ENCODE measurements at places on chromosomes 11 and 22. TPM values are rescaled to one million over a fixed set of nuclear protein-coding genes. Genes with fewer than 3 reads are reported as not detected.
A peak's percentile ranks its signal among the peaks of the same experiment; 100 is the strongest.

DNA sequence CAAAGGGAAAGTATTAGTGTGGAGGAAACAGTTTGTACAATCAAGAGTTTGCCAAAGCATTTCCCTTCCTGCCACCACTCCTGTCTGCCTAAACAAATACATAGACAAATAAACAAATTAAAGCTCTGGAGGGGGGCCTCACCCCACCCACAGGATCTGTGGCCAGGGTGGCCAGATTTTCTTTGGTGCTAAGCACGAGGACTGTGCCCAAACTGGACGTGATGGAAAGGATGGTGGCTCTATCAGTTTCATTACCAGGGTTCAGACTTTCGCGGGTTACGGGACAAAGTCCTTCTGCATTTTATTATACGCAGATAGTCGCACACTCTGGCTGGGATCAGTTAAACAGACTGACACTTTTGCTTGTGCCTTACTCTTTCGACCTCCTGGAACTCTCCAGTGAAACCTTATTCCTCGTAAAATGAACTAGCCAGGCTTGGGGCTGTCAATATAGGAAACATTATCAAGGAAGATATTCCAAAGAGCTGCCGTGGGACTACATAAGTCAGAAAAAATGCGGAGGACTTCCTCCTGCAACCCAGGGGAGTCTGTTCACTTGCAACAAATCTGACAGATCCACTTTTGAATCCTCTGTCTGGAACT lies 11.2 kb downstream of the BARX2 start:
- H3K4me1 ChIP-seq, result no peaks in the 10 kb centered on the region
- no peak overlapping the region for H3K4me3 ChIP-seq
- DNase-seq, result no peak
- H3K27ac ChIP-seq, result no peak overlapping the region

- no peak overlapping the region for H3K27ac ChIP-seq
- peaks cover 13% of the 10 kb centered on the region for H3K4me1 ChIP-seq
- no peak for DNase-seq
- no peaks in the 10 kb centered on the region for H3K27me3 ChIP-seq
- H3K36me3 ChIP-seq, result no peaks in the 10 kb centered on the region
- H3K4me3 ChIP-seq, result no peak overlapping the region
Measured at GRCh38 chr11:47611348-47611794, 17.2 kb upstream of the C1QTNF4 start.

DNA sequence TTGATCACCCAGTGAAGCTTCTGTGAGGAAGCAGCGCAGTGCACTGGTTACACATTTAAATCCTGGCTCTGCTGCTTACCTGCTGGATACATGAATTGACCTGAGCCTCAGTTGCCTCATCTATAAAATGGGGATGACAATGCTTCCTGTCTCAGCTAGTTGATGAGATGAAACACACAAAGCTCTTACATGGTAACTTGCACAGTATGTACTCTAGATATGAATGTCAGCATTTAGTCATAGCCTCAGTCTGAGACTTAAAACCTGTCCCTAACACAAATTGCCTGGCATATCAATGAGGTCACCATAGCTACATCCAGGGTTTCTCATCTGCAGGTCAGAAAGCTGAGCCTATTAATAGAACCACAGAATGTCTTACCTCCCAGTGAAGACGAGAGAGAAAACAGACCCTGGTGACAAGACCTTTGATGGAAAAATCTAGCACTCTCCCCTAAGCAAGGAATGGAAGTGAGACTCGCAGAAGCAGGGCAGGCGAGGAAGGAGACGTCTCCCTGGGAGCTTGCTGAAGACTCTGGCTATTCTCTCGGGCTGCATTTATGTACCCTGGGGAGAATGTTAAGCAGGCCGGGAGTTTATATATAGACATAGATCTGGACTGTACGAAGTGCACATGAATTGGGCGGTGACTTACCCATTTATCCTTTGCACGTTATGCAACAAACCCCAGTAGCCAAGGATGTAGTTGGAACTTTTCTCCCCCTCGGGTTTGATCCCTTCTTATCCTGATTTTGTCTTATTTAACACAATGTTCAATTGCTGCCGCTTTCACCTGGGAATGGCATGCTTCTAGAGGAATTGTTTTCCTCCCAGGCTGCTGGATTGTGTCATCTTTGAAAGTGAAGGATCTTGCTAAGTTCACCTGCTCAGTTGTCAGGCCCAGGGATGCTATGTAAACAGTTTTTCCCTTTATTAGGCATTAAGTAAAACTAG lies 18.0 kb downstream of the SDHAF2 start:
- H3K4me3 ChIP-seq, result no peak overlapping the region
- no peak for DNase-seq
- no peaks in the 10 kb centered on the region for H3K27me3 ChIP-seq
- H3K27ac ChIP-seq, result no peak overlapping the region
- peaks cover 2% of the 10 kb centered on the region for H3K4me1 ChIP-seq
- peaks cover 15% of the 10 kb centered on the region for H3K36me3 ChIP-seq

DNA sequence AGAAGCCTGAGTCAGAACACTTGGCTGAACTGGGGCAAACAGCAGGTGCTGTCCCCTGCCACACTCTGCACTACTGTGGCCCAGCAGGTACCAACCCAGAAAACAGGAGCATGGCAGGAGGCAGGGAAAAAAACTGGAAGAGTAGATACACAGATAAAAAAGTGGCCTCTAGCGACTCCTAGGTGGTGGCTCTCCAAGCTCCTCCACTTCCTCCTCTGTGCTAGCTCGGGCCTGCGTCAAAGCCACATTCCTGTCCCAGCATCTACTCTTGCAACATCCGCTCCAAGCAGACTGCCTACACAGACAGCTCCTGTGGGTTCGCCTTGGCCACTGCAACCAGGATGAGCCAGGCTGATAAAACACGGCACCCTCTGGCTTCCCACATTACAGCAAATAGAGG lies 6.9 kb downstream of the OR8B12 start:
- H3K4me3 ChIP-seq, result no peak overlapping the region
- no peaks in the 10 kb centered on the region for H3K27me3 ChIP-seq
- H3K27ac ChIP-seq, result no peak overlapping the region
- H3K4me1 ChIP-seq, result no peaks in the 10 kb centered on the region
- no peaks in the 10 kb centered on the region for H3K36me3 ChIP-seq
- DNase-seq, result peak; percentile 51

DNA sequence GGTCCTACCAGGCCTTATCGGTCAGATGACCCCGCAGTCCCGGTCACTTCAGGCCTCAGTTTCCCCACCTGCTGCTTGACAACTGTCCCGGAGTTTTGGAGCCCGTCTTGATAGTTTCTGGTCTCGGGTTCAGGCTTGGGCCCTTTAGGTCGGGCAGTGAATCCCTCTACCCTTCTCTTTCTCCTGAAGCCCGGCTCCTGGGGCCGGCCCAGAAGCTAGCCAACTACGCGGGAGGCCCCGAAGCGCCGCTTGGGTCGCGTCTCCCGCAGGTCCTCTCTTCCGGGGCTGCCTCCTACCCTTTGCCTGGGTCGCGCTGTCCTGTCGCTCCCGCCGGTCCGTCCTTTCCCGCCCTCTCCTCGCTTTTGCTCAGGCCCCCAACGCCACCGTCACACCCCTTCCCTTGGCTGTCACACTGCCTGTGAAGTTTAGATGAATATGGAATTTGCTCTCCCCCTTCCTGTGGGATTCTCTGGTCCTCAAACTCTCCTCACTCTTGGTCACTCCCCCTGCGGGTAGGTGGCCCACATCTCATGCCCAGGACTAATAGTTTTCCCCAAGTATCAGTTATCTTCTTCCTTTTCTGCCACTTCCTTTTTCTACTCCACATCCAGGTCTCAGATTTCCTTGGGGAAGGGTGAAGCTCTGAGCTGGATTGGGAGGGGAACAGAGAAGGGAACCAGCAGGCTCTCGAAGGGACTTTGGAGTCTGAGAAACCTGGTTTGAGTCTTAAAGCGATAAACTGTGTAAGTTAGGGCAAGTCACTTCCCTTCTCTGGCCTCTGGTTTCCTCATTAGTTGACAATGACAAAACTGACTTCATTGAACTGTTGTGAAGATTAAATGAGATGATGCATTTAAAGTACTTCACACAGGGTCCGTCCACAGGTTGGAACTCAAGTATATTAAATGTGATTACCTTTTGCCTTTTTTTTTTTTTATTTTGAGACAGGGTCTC lies 790 bp downstream of the RAB1B start:
- H3K36me3 ChIP-seq, result peaks cover 34% of the 10 kb centered on the region
- H3K4me1 ChIP-seq, result peaks cover 4% of the 10 kb centered on the region
- peak; percentile 25 for DNase-seq
- H3K4me3 ChIP-seq, result peak overlapping the region; percentile 95
- peak overlapping the region; percentile 84 for H3K27ac ChIP-seq

DNA sequence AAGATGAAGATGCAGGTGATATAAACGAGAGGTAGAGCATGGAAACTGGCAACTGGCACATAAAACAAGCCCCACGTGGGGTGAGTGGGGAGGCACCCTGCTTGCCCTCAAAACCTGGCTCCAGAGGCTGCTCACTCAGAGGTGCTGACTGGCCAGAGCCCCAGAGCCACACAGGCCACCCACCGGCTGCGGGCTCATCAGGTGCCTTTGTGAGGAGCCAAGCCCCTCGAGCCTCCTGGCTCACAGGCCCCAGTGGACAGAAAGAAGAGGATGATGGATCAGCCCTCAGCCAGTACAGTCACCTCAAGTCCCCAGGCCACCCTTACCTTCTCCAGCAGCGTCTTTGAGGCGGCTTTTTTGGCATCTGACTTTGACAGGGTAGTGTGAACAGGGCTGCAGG lies 6.2 kb downstream of the CHID1 start:
- no peak for DNase-seq
- no peak overlapping the region for H3K27ac ChIP-seq
- H3K36me3 ChIP-seq, result peaks cover 24% of the 10 kb centered on the region
- peaks cover under 1% of the 10 kb centered on the region for H3K4me1 ChIP-seq
- H3K4me3 ChIP-seq, result no peak overlapping the region

- H3K27ac ChIP-seq, result no peak overlapping the region
- H3K27me3 ChIP-seq, result peaks cover 12% of the 10 kb centered on the region
- no peaks in the 10 kb centered on the region for H3K36me3 ChIP-seq
- H3K4me3 ChIP-seq, result no peak overlapping the region
Measured at GRCh38 chr22:27194096-27194748, 536.8 kb downstream of the MIAT start.

GRCh38 chr22:46714550-46714949 lies 23.5 kb downstream of the CERK start:
- H3K36me3 ChIP-seq, result peaks cover 10% of the 10 kb centered on the region
- no peaks in the 10 kb centered on the region for H3K27me3 ChIP-seq
- peaks cover 2% of the 10 kb centered on the region for H3K4me1 ChIP-seq
- DNase-seq, result peak; percentile 20
- H3K4me3 ChIP-seq, result no peak overlapping the region

DNA sequence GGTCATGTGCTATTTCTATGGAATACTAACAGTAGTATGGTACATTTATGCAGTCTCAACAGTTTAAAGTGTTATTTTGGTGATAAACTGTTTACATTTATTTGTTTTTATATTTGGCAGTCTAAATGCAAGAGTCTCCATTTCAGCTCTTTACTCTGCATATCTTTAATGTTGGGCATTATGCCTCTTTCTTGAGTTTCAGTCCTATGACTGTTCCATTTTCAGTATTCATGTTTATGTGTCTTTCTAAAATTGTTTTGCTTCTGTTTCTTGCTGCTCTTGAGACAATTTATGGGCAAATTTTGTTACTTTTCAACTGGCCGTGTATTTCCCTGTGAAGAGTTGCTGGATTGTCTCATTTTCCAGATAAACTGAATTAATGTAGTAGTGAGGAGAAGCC lies 6.6 kb upstream of the RAB30 start:
- no peak overlapping the region for H3K27ac ChIP-seq
- H3K27me3 ChIP-seq, result no peaks in the 10 kb centered on the region
- DNase-seq, result no peak
- peaks cover 2% of the 10 kb centered on the region for H3K4me1 ChIP-seq
- no peak overlapping the region for H3K4me3 ChIP-seq

DNA sequence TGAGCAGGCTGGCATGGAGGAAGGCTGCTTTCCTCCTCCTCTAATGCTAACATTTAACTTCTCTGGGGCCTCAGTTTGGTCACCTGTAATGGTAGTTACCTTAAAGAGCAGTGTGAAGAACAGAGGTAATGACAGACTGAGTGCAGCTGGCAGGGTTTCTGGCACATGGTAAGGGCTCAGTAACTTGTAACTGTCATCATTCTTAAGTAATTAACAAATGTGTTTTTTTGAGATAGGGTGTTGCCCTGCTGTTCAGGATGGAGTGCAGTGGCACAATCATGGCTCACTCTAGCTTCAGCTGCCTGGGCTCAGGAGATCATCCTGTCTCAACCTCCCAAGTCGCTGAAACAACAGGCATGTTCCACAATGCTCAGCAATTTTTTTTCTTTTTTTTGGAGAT lies 242.0 kb upstream of the SYN3 start:
- no peak overlapping the region for H3K27ac ChIP-seq
- no peak for DNase-seq
- H3K36me3 ChIP-seq, result no peaks in the 10 kb centered on the region
- H3K27me3 ChIP-seq, result no peaks in the 10 kb centered on the region
- H3K4me3 ChIP-seq, result no peak overlapping the region

- peak overlapping the region; percentile 94 for H3K27ac ChIP-seq
- no peak for DNase-seq
- H3K4me3 ChIP-seq, result peak overlapping the region; percentile 85
- H3K27me3 ChIP-seq, result peaks cover 9% of the 10 kb centered on the region
Measured at GRCh38 chr11:66051371-66051765, 796 bp upstream of the SF3B2 start.

- H3K4me1 ChIP-seq, result no peaks in the 10 kb centered on the region
- H3K36me3 ChIP-seq, result no peaks in the 10 kb centered on the region
- peak; percentile 23 for DNase-seq
- H3K27ac ChIP-seq, result no peak overlapping the region
Measured at GRCh38 chr11:63592975-63593395, 21.2 kb downstream of the PLAAT3 start.

GRCh38 chr22:42283278-42284201 lies 13.1 kb upstream of the TCF20 start:
- H3K36me3 ChIP-seq, result no peaks in the 10 kb centered on the region
- H3K27me3 ChIP-seq, result peaks cover 35% of the 10 kb centered on the region
- H3K27ac ChIP-seq, result no peak overlapping the region
- no peak for DNase-seq
- H3K4me3 ChIP-seq, result no peak overlapping the region

DNA sequence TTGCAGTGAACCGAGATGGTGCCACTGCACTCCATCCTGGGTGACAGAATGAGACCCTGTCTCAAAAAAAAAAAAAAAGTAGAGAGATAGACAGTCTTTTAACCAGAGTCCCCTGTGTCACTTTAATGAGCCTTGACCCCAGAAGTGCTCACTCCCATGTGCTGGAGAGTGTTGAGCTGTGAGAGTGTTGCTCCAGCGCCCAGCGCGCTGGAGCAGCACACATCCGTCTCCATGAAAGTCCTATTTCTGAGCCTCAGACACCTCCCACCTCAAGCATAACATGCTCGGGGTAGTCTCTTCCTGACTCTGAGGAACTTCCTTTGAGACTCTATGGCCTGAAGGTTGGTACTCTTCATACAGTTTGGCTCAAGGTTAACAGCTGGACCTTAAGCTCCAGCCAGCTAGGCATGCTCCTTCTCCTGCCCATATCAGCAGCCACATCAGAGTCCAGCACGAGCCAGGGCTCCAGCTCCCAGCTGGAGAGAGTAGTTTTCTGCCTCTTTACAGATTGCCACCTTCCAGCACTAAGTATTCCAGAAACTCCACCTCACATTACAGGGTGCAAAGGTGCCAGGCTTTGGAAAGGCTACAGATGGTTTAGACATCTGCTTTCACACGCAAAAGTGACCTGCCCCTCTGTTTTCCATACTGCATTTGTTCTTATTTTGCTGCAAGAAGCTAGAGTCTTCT lies 29.4 kb upstream of the UBASH3B start:
- H3K27me3 ChIP-seq, result peaks cover 3% of the 10 kb centered on the region
- no peak overlapping the region for H3K4me3 ChIP-seq
- DNase-seq, result no peak
- H3K4me1 ChIP-seq, result no peaks in the 10 kb centered on the region
- H3K27ac ChIP-seq, result no peak overlapping the region

- peaks cover 21% of the 10 kb centered on the region for H3K4me1 ChIP-seq
- H3K4me3 ChIP-seq, result no peak overlapping the region
- no peak overlapping the region for H3K27ac ChIP-seq
- no peaks in the 10 kb centered on the region for H3K36me3 ChIP-seq
- peak; percentile 56 for DNase-seq
Measured at GRCh38 chr11:122703541-122704272, 48.2 kb downstream of the UBASH3B start.

Gene CARNS1
- total RNA-seq, result under 0.01 TPM

Gene OR51E1
- not detected for total RNA-seq

Gene CATSPERZ
- 1.0 TPM for total RNA-seq
